ENCODE measurements at places on chromosomes 7 and 10.

- DNase-seq, result no peak
Measured at GRCh38 chr10:121154310-121154709, 303.1 kb downstream of the WDR11 start.

DNA sequence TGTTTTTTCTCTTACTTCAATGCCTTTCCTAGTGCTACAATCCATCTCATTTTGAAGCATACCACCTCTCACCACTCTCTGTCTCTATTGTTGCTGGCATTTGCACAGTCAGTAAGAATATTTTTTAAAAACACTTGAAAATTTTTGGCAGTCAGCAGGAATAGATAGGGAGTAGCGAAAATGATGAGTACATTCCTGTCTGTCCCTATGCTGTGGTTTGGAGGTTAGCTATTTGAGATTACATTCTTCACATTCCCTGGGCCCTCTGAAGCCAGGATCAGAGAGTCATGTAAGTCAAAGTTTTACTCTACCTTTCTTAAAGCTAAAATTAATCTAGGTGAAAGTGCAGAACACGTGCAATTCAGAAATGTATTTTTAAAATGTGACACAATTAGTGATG is 53.0 kb upstream of the MAGI2 start:
- no peak for DNase-seq

DNA sequence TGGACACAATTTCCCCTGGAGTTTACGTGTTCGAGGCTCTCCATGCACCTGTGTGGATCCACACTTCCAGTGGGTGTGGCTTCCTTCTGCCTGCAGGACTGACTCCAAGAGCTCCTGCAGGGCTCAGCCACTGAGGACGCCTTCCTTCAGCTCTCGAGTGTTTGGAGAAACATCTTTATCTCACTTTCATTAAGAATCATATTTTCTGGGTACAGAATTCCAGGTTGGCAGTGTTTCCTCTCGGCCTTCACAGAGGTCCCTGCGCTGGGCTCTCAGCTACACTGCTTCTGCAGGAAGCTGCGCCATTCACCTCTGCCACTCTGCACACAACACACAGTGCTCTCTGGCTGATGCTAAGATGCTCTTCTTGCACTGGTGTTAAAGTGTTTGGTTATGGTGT is 69.9 kb upstream of the NKX6-2 start:
- no peak for DNase-seq

DNA sequence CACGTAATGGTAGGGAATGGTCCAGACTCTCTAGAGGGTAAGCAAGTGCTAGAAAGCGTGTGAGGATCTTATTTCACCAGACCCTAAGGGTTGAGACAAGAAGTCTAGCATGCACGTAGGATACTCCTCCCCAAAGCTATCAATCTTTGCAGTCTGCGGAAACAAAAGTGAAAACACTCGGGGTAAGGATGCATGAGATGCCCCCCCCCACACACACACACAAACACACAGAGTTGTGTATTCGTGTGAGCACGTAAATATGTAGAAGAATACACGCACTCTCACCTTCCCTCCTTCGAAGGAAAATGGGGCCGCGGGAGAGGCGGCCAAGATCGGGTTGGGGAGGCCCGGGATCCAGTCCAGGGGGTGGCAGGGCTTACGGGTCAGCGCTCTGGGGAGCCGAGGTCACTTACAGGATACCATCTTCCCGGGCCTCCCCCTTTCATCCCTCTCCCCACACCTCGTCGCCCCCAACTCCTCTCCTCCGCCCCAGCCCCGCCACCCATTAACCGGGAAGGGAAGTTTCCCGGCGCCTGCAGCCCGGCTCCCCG is 455 bp downstream of the CUL2 start:
- DNase-seq, result no peak

DNA sequence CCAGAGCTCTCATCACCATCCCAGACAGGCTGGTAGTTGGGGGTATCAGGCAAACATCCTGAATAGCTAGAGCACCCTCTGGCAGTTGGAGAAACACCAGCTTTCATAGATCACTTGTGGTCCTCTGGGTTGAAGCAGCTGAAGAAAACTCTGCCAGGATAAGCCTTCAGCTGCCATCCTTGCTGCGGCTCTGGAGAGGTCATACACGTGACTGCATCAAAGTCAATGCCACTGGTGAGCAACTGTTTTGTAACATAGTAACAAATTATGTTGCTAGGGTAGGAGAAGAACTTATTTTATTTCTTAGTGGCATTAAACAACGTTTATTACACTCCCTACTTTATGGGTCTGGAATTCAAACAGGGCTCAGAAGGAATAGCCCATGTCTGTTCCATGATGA is 19.2 kb upstream of the PANK1 start:
- DNase-seq, result no peak

- DNase-seq, result no peak
Measured at GRCh38 chr10:113801569-113801968, 50.1 kb downstream of the PLEKHS1 start.

DNA sequence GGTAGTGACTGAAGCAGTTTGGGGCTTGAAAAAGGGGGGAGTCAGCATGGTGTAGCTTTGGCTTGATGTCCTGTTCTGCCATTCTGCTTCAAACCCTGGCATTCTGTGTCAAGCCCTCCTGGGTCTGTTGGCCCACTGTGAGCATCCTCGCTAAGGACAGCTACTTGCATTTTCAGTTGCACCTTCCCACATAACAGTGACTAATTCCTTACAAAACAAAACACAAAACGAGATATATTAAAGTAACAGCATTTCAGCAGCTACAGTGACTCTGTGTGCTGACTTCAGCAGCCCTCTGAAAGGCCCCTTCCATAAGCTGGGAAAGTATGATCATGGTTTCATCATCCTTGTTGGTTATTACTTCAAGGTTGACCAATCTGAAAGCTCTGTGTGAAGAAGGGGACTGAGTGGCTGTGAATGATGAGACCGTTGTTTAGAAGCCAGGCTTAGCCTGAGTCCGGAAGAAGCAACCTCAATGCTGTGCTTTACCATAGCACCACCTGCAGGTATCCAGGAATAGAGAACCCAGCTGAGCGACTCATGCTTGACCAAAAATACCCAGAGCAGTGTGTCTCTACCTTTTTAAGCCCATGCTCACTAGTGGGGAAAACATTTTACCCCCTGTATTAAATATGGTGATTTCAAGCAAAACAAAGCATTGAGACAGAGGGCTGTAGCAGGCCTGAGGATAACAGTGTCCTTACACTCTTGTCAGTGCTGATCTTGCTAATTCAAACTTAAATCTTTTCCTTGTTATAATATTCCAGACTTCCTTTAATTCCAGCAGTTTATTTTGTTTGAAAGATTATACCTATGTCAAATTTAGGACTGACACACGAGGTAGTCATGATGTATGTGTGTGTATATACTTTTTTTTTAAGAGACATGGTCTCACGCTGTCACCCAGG is 42.6 kb upstream of the CC2D2B start:
- DNase-seq, result no peak

- DNase-seq, result no peak
Measured at GRCh38 chr7:91378131-91378530, 113.9 kb downstream of the FZD1 start.

- no peak for DNase-seq
Measured at GRCh38 chr10:26805567-26806245, 55.1 kb downstream of the ABI1 start.

- no peak for DNase-seq
Measured at GRCh38 chr7:138495485-138495884, 35.4 kb downstream of the TRIM24 start.

- no peak for DNase-seq
Measured at GRCh38 chr7:43211286-43211685, 98.8 kb downstream of the HECW1 start.

DNA sequence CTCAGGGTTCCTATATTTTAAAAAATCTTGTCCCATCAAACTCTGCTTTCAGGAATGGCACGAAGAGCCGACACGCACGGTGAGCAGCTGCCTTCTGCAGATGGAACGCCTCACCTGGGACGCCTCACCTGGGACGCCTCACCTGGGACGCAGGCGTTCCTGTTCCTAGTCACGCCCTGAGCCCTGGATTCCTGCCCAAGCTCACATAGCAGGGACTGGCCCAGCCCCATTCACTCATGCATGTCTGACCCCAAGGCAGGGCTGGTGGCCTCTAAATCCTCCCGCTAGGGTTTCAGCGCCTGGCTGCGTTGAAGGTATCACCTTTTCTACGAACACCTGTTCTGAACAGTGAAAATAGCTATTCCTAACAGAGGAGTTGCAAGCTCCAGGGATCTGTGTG is 49.8 kb downstream of the CARD11 start:
- no peak for DNase-seq

DNA sequence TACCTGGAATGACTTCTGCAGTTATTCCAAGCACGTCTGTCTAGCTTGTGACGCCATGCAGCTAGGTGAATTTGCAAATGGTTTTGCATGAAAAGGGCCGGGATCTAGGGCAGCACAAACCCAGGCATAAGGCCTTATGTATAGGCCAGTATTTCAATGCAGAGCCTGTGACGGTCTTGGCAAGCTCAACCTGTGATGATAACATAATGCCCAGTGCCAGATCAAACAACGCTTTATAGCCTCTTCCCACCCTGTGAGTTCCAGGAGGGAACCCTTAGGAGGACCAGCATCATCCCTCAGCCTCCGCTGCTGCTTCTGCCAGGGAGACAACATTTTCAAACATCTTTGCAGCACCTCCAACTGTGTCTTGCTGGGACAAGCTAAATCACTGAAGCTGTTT is 390.7 kb downstream of the INHBA start:
- no peak for DNase-seq

DNA sequence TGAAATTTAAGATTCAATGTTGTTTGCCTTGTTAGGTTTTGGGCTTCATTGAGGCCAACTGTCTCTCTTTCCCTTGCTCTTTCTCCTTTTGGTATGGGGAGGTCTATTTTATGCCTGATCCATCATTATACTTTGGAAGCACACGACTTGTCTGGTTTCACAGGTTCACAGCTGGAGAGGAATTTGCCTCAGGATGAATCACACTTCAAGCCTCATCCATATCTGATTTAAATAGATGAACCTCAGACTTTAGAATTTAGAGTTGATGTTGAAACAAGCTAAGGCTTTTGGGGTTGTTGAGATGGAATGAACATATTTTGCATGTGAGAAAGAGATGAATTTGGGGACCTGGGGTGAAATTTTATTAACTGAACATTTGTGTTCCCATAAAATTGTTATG is 150.5 kb upstream of the IGFBP3 start:
- DNase-seq, result no peak

DNA sequence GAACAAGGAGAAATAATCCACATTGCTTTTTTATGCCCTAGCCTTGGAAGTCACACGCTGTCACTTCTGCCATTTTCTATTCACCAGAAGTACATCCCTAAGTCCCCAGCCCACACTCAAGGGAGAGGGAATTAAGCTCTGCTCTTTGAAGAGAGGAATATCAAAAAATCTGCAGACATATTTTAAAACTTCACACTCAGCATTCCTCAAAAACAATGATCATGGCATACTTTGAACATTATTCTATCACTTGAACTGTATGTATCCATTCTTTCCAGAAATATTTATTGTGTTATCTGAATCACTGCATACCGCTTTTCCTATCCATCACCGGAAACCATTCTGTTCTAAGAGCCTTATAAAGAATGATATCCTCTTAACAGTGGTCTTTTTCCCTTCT is 9.4 kb downstream of the ABCC2 start:
- DNase-seq, result no peak

DNA sequence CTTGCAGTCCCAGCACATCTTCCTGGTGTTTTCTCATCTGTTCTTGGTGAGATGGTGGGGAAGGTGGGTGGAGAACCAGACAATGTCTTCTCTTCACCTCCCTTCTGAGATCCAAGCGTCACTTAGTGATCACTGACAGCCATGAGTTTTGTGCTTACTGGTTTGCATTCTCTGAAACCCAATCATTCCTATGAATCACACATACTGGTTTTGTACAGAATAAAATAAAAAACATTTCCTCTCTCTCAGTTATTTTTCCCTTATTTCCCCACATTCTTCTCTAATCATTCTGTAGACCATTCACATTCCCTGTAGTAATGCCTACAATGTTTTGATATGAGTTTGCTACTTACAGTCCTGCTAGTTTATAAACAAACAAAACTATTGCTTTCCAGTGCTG is 143.8 kb upstream of the SLC13A1 start:
- DNase-seq, result no peak

DNA sequence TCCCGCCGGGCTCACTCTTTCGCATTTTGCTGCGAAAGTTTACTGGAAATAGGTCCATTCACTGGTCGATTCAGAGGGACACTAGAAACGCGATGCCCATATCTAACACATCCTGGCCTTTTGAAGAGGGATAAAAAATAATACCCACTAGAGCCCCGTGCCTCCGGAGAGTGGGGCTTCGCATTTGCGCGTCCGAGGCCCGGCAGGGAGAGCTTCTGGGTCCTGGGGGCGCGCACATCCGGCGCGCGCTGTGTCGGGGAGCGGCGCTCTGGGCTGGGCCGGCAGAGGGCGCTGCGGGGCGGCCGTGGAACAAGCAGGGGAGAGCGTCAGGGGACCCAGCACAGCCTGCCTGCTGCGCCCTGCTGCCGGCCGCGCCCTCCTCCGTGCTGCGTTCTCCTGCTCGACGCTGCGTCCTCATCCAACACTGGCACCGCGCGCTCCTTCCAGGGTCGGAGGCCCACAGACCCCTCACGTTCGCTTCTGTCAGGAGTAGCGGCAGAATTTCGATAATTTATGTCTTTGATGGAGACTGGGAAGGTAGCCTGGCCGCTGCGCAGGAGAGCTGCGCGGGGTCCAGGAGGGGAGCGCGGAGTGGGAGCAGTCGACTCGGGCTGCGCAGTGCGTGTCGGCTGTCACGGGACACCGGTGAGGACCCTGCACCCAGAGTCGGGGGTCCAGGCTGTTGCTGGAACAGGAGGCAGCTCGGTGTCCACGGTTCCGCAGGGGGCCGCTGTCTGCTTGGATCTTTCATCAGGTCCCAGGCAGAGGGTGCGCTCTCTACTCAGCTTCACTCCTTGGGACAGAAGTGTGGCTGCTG is 41.5 kb upstream of the ZNF32 start:
- DNase-seq, result no peak

GRCh38 chr7:139776486-139777132 is 1.2 kb downstream of the HIPK2 start:
- no peak for DNase-seq

DNA sequence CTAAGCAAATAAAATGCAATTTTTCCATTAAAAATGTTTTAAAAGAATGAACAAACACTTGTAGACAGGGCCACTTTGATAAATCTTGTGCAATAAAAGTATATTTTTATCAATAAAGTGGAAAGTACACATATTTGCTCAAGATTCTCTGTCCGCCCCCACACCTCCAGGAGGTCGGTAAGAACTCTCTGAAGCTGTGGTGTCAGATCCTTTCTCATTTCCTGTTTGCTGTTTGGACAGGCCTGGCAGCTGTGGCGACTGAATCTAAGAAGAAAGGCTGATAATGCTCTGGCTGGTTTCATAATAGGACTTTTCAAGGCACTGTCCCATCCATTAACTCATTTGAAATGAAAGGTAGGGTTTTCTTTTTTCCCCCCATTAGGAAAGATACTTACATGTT is 15.3 kb upstream of the ASB4 start:
- DNase-seq, result no peak

DNA sequence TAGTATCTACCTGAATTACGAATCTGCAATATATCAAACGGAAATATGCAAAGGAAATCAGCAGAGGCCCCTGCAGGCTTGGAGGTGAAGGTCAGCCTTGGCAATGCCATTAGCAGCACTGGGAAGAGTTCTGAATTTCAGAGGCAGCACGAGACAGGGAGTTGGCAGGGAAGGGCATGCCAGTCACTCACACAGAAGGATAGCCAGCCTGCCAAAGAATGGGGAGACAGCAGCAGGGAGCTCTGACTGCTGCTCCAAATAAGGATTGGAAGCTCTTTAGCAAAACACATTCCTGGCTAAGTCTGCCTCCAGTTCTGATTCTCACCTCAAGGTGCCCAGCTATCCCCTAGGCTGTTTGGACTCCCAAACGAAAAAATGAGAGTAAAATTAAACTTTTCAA is 188.0 kb downstream of the PDE1C start:
- peak; percentile 96 for DNase-seq
